ENCODE measurements at places on chromosomes 1 and 21.

- DNase-seq = no peak
Observed at GRCh38 chr1:106937104-106937503, 119.4 kb upstream of the PRMT6 start.

GRCh38 chr1:58898739-58899586, 115.1 kb upstream of the JUN start:
- DNase-seq = no peak

DNA sequence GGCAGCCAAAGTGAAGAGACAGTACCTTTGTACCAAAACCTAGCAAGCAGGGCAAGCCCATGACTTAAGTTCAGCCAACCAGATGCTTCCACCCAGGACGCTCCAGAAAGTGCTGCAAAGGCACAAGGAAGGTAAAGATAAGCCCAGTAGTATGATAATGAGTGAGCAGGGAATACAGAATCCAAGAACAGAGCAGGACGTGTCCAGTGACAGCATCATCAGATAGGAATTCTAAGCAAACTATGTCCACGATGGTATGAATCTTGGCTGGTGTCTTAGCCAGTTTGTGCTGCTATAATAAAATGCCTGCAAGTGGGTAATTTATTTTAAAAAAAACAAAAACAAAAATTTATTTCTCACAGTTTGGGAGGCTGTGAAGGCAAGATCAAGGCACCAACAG, 13.6 kb downstream of the GJA4 start:
- no peak for DNase-seq

GRCh38 chr1:78831731-78832360, 174.7 kb downstream of the ADGRL4 start:
- no peak for DNase-seq

DNA sequence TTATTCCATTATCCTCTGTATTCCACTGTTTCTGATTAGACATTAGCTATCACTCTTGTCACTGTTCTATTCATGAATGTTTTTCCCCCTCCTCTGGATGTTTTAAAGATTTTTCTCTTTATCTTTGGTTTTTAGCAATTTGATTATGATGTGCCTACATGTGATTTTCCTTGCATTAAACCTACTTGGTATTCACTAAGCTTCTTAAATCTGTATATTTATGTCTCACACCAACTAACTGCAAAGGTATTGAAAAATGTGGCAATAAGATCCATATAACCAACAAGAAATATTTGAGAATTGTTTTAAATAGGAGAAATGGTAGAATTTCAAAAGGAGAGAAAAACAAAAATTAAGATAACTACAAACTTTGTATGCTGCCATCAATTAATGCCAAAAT, 25.2 kb downstream of the FAF1 start:
- DNase-seq = no peak

GRCh38 chr21:21034036-21034435, 35.8 kb downstream of the NCAM2 start:
- no peak for DNase-seq

DNA sequence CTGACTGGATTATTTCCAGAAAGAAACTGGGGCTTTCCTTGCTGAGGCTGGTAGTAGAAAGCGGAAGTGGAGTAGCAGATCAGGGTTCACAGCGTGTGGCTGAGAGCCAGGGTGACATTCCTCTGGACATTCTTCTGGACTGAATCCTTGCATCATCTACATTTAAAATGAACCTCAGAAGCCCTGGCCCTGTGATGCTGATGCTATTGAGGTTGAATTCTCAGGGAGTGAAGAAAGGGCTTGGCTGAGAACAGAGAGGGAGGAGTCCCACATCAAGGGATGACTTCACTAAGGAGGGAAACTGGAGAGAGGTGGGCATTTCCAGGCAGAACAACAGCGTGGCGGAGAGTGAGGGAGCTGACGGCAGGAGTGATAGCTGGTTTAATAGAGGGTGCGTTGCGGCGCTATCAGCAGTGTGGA, 102.3 kb upstream of the LMO4 start:
- no peak for DNase-seq

GRCh38 chr1:192824511-192824910, 15.7 kb downstream of the RGS2 start:
- no peak for DNase-seq

GRCh38 chr1:91278754-91279153, 125.9 kb downstream of the HFM1 start:
- DNase-seq = no peak

DNA sequence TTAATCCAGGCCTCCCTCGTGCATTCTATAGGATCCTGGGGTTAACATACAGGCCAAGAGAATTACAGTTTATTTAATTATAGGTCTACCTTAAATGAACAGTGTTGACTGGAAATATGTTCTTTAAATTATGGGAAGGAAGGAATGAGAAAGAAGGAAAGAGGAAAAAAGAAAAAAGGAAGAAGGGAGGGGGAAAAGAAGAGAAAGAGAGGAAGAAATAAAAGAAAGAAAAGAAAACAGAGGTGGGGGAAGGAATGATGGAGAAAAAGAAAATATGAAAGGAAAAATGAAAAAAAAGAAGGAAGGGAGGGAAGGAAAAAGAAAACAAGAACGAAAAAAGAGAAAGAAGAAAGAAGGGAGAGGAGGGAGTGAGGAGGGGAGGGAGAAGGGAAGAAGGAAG, 38.5 kb downstream of the WNT9A start:
- no peak for DNase-seq

- DNase-seq = no peak
Observed at GRCh38 chr21:38995731-38996130, 187.5 kb downstream of the PSMG1 start.

DNA sequence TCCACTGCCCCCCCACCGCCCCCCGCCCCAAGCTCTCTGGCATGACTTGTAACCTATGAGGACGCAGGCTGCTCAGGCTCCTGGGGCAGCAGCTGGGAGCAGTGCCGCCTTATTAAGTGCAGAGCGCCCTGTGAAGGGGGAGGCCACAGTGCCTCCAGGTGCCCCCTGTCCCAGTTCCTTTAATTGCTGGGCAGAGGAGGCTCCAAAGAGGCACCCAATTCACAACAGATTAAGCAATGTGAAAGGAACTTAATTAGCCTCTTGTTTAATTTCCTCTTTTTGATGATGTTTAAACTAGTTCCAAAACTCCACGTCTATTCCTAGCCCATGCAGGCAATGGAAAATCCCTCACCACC, 3.0 kb downstream of the RXFP4 start:
- DNase-seq = no peak

GRCh38 chr1:30444850-30445249, 278.5 kb downstream of the MATN1 start:
- peak; percentile 12 for DNase-seq

- no peak for DNase-seq
Observed at GRCh38 chr1:192513697-192514096, 61.9 kb upstream of the RGS1 start.

DNA sequence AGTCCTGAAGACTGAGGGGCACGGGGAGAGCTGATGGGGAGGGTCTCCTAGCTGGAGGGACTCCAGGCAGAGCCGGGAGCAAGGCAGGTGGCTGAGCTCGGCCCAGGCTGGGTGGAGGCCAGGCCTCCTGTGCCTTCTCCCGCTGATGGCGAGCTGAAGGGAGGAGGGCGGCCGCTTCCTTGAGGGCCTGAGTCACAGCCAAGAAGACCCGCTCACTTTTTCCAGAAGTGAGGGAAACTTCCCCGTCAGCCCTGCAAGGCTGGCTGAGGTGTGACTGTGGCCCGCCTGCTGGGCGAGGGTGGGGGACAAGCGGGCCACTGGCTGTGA, 1.7 kb upstream of the VWA1 start:
- DNase-seq = no peak

DNA sequence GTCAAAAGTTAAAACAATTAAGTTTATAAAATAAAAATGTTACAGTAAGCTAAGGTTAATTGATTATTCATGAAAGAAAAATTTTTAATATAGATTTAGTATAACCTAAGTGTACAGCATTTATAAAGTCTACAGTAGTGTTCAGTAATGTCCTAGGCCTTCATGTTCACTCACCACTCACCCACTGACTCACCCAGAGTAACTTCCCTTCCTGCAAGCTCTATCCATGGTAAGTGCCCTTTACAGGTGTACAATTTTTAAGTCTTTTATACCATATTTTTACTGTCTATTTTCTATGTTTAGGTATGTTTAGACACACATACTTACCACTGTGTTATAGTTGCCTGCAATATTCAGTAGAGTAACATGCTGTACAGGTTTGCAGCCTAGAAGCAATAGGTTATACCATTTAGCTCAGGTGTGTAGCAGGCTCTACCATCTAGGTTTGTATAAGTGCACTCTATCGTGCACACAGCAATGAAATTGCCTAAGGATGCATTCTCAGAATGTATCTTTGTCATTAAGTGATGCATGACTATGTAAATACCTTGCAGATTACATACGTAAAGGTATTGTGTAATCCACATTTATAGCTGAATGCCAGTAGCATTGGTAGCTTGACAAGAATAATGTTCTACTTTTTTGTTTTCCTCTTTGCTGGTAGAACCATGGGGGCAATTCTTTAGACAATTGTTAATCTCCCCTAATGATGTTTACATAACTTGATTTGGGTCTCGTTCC, 35.7 kb upstream of the GPR88 start:
- DNase-seq = no peak

- DNase-seq = peak; percentile 30
Observed at GRCh38 chr1:32925403-32926162, 24.4 kb upstream of the TMEM54 start.

DNA sequence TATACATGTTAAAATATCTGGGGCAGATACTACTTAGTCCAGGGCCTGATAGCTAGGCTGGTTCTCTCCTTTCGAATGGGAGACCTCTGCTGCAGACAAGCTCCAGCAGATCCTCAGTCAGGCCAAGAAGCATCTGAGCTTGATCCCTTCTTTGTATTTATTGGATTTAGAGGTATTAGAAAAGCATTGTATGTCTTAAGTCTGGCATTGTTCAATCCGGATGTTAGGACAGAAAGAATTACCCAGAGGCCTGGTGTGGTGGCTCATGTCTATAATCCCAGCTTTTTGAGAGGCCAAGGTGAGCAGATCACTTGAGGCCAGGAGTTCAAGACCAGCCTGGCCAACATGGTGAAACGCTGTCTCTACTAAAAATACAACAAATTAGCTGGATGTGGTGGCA, 21.2 kb upstream of the EYA3 start:
- DNase-seq = no peak

DNA sequence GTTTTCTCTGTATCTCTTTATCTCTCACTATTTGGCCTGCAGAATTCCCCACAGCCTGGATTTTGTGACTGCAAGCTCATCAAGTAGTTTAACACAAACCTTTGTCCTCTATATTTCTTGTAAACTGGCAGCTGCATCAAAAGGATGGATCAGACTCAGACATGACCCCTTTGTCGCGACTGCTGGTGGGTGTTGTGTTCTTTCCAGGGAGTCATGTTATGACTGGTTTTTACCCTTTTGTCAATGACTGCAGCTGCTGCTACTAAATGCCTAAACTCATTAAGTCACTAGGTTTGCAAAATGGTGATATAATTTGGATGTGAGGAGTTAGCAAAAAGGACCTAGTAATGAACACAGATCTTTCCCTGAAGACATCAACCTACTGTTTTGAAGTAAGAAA, 10.2 kb upstream of the TOMM20 start:
- no peak for DNase-seq

DNA sequence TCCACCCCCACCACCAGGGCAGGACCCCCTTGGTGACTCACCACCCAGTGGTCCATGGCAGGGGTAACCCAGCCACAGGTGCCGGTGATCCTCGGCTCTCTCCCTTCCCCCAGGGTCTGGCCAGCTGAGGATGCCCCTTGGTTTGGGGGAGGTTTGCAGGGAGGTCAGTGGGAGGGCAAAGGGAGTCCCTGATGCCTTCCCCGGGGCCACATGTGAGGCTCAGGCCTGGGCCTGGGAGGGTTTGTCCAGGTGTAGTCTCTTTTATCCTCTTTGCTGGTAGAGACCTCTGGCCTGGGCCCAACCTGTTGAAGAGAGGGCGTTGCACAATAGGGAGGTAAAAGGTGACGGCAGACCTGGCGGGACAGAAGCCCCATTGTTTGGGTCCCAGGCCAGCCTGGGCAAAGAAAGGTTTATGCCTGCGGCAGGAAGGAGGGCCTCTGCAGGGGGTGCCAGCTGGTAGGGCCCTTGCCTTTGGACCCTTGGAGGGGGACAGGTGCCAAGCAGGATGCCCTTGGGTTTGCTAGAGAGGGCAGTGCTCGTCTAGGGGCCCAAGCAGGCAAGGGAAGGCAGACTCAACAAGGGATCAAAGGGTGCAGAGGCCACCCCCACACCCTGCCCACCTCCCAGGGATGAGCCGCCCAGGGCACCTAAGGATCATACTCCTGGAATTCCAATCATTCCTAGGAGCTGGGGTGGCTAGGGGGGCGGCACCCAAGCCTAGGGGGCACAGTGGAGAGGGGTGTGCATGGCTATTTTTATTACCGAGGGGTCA, 760 bp upstream of the TINAGL1 start:
- peak; percentile 14 for DNase-seq

All from activated CD8-positive, alpha-beta T cell treated with anti-CD3 and anti-CD28 coated beads, Interleukin-2, amount 10 ng/mL, durations not matched to agents 7 days and 5 days (primary cell).